ENCODE measurements at places on chromosomes 11 and 22.

DNA sequence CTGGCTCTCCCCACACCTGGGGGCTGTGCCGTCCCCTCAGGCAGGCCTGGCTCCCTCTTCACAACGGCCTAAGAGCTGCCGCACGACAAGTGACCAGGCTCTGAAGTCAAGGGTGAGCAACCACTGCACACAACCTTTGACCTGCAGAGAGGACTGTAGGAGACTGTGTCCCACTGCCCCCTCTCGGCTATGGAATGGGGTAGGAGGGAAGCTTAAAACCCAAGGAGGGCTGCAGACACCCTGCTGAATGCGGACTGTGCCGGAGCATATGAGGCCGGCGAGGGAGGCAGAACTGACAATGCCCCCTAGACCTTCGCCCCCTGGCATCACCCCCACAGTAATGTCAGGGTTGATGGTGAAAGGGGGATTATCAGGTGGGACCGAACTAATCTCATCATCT, 311.9 kb downstream of the CTTN start:
- DNase-seq = no peak

DNA sequence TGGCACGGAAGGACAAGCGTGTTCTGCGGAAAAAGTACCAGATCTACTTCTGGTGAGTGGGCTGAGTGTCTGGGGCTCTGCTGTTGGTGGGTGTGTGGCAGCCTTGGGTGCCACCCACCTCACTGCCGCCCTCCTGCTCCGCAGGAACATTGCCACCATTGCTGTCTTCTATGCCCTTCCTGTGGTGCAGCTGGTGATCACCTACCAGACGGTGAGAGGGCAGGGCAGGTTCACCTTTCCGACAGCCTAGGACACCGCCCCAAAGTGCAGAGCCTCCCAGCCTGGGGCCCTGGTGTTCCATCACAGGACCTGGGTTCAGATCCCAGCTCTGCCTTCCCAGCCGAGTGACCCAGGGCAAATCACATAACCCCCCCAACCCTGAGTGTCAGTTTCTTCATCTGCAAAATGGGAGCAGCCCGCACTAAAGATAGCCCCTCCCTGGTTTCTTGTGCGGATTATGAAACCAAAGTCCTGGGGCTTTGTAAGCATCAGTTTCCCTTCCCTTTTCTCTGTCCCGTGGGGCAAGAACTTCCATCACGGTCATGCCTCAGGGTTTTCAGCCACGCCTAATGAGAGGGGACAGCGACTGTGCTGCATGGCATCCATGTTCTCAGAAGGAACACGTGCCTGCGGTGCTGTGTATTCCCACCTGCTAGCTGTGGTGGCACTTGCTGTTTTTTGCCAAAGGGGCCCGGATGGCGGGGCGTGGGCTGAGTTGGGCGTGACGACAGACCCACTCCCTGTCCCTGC, 9.8 kb upstream of the TAGLN start:
- DNase-seq = no peak

DNA sequence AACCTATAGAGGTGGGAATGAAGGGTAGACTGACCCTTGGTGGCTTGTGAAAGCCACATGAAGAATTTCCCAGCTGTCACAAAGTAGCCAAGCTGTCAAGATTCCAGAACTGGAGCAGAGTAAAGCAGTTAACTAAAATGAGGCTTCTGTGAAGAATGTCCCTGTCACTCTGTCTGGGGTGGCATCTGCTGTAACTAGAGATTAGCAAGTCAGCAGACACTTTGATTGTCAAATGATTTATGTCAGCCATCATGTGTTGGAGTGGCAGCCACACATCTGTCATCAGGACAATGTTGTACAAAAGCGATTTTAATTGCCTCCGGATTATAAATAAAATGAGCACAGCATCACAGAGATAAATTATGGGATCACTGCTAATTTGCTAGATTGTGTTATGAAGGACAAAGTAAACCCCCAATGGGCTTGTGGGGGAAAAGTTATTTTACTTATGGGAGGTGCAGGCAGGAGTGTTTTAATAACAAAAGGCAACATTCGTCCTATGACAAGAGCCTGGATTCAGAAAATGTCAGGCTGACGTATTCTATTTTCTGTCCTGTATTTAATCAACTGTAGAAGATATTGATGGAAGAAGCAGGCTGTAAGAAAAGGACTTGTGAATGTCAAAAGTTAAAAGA, 270.9 kb downstream of the FAM181B start:
- no peak for DNase-seq

- peak; percentile 9 for DNase-seq
Measured at GRCh38 chr11:110711776-110712658, at the start of gene ARHGAP20. Gene ARHGAP20, minus strand, starts transcription at chr11:110712437. Its CDS starts 206 bp downstream, at chr11:110712231.

- no peak for DNase-seq
Measured at GRCh38 chr11:86680716-86681482, 8.5 kb upstream of the ME3 start.

DNA sequence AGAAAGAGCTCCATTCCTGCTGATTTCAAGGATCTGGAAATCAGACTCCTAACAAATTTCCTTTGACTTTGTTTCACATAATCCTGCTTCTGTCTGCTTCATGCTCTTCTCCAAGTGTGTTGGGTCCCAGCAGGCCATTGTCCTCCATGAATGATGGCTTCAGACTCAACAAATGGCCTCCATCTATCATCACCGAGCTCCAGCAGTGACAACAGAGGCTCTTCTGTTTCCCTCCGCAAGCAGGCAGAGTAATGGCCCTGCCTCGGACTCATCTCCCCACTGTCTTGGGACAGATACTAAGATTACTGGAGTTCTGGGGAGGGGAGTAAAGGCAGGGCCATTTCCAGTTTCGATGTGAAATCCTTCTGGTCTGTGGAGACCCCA, 127.3 kb downstream of the TENM4 start:
- no peak for DNase-seq

DNA sequence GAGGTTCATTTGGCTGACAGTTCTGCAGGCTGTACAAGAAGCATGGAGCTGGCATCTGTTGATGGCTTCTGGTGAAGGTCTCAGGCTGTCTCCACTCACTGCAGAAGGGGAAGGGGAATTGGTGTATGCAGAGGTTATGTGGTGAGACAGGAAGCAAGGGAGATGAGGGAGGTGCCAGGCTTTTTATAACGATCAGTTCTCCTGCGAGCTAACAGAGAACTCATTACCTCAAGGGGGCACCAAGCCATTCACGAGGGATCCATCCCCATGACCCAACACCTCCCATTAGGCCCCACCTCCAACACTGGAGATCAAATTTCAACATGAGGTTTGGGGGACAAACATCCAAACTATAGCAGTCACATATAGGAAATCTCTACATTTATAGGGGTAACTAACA, 38.7 kb upstream of the E2F8 start:
- no peak for DNase-seq

DNA sequence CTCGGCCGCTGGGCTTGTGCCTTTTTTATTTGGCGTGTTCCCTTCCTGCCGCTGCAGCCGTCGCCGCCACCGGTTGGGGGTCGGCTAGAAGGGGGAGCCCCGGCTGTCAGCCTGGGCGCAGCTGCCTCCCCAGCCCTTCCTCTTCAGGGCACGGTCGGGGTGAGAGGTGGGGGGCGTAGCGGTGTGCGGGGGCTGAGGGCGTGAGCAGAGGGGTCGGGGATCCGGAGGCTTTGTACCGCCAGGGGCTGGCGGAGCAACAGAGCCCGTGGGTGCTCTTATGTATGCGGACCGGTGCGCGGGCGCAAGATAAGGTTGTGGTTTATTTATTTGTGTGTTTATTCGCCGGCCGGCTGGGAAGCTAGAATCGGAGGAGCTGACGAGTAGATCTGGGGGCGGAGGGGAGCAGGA, 477 bp downstream of the ZBTB16 start:
- peak; percentile 70 for DNase-seq

- DNase-seq = no peak
Measured at GRCh38 chr22:39907605-39908097, 6.8 kb downstream of the GRAP2 start.

GRCh38 chr22:45968751-45969413, 8.1 kb downstream of the WNT7B start:
- DNase-seq = no peak

DNA sequence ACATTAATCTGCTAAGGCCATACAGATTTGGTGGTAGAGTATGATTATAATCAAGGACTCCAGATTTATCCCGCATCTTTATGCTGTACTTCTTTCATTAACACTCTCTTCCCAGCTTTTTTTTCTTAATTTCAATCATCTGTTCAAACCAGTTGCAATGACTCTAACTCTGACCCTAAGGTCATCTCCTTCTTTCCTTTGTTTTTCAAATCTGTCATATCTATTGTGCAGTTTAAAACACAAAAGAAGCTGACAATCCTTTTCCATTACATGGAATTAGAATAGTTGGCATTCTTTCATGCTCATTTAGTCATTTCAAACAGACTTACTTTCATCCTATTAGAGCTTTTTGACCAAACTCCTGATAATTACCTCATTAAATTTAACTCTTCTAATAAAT, 53.6 kb upstream of the GRM5 start:
- no peak for DNase-seq

GRCh38 chr11:64929625-64930024, 5.1 kb downstream of the PPP2R5B start:
- no peak for DNase-seq

DNA sequence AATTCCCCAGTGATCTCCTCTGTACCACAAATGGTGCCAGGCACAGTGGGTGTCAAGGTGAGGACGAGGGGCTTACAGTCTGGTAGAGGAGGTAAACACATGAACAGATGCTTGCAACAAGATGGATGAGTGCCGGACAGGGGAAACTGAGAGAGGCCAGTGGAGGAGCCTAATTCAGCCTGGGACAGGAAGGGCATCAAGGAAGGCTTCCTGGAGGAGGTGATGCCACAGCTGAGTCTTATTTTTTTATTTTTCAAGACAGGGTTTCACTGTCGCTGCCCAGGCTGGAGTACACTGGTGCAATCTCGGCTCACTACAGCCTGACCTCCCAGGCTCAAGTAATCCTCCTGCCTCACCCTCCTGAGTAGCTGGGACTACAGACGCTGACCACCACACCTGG, 18.8 kb upstream of the NEFH start:
- DNase-seq = no peak

- no peak for DNase-seq
Measured at GRCh38 chr11:83061883-83062282, 9.8 kb downstream of the RAB30 start.

DNA sequence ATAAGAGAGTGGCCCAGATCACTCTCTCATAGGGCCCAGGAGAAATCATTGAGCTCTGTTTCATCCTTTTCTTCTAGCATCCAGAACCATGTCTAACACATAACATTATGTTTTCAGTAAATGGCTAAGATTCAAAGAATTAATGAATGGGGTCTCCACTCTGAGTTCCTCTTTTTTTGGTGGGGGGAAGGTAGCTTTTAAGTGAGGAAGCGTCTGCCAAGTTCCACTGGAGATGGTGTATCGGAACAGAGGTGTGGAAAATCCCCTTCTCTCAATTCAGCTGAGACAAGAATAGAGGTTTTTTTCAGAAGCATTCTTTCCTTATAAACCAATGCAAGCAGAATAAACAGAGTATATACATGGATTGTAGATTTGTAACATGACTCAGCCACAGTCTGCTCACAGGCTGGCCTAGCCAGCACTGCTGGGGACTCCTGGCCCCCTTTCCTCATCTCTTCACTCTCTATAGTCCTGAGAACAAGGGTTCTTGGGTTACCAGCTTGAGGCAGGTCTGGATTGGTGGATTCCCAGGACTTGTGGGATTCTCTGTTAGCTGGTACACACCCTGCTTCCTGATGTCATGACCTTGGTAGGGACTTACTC, 97.2 kb downstream of the TRAF6 start:
- DNase-seq = no peak

- DNase-seq = no peak
Measured at GRCh38 chr11:116596346-116597260, 176.2 kb downstream of the BUD13 start.

- no peak for DNase-seq
Measured at GRCh38 chr22:49393526-49393925, 434.1 kb downstream of the BRD1 start.

- DNase-seq = no peak
Measured at GRCh38 chr11:42271306-42271705, 811.9 kb upstream of the LRRC4C start.

DNA sequence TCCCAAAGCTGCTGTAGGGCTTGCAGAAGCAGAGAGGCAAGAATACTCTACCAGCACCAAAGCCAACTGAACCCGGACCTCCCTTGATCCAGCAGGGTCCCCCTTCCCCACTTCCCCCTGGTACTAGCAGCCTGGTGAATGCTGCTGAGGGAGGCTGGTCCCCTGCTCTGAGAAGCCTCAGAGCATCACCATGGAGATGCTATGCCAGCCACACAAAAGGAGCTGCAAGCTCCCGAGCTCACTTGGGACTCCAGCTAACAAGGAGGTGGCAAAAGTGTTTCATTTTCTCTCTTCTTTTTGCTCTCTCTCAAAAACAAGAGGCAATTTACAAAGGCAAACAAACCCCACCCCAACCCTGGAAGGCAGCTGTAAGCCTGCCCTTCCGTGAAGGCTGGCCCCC, 509.8 kb downstream of the BUD13 start:
- no peak for DNase-seq

DNA sequence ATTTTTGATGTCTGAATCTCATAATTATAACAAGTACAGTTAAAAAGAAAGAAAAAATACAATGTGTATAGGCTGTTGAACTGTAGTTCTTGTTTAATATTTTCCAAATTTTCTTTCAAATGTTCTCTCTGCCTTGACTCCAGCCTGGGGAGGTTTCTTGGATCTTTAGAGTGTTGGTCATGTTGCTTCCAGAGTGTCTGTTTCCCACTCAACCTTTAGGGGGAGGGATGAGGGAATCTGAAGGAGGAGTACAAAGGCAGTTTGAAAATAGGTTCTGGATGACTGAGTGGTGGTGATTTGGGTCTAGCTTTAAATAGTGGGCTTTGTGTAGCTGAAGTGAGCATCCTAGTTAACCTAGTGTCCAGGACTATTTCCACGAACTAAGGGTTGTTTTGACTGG, 2.0 kb downstream of the CTNND1 start:
- DNase-seq = no peak

DNA sequence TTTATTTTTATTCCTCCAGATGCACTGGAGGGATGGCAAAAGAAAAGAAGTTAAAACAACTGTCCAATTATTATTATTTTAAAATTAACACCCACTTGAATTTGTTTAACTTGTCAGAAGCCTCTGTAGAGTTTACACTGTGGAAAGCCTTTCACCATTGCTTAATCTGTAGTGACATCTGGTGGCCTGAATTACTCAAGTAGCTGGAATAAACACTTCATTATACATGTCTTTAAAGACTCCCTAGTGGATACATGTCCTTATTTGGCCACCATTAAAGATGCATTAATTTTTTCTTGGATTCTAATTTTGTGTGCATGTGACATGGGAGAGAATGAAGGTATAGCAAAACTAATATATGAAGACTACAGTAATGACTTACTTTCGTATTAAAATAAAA, 1496.5 kb downstream of the FAM181B start:
- DNase-seq = peak; percentile 11
